ENCODE measurements at places on chromosomes 3 and 15.

GRCh38 chr15:61499376-61499775, 270.3 kb upstream of the RORA start:
- DNase-seq: no peak

- DNase-seq: no peak
These were observed 73.1 kb downstream of the SATB1 start for GRCh38 chr3:18351823-18352744.

GRCh38 chr15:93235926-93236780, 147.1 kb upstream of the RGMA start:
- DNase-seq: no peak

DNA sequence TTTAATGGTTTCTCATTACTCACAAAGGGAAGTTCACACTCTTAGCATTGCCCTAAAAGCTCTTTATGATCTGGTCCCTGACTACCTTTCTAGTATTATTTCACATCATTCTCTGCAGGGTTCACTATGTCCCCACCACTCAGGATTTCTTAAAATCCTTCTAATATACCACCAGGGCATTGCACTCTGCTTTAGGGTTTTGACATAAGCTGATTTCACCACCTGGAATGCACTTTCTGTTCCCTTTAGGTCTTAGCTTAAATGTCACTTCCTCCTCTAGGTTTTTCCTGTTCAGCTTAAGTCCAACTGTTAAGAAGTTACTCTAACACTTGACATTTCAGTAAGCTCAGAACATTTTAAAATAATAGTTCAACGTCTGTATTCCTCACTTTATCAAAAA, 81.7 kb downstream of the HCN4 start:
- no peak for DNase-seq

DNA sequence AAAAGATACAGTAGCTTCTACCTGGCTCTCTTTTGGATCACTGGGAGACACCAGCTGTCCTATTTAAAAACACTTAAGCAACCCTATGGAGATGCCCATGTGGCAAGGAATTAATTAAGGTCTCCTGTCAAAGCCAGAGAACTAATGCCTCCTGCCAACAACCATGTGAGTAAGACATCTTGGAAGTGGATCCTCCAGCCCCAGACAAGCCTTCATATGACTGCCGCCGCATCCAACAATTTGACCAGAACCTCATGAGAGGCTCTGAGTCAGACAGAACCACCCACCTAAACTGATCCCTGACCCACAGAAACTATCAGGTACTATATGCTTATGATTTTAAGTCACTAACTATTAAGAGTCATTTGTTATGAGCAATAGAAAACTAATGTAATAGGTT, 22.3 kb downstream of the IFT80 start:
- DNase-seq: no peak

DNA sequence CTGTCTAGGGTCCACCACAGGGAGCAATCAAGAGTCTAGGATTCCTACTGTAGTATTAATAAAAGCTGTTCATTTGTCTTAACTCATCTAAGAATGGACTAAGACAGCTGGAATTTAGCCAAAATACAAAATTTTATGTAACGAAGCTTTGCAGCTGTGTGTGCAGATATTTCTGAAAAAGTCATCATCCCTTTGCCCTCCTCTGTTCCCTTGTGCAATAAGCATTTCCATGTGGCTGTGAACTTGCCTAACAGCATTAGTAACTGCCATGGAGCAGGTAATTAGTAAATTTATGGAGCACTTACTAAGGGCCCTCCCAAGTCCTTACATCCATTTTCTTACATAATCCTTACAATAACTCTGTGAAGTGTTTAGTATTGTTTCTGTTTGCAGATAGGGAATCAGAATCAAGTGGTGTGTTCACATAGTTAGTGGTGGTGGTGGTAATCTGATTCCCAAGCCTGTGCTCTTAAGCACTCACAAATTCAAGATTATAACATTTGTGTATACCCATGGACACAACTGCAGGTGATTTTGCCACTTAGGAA, 114.5 kb downstream of the RARB start:
- DNase-seq: no peak

DNA sequence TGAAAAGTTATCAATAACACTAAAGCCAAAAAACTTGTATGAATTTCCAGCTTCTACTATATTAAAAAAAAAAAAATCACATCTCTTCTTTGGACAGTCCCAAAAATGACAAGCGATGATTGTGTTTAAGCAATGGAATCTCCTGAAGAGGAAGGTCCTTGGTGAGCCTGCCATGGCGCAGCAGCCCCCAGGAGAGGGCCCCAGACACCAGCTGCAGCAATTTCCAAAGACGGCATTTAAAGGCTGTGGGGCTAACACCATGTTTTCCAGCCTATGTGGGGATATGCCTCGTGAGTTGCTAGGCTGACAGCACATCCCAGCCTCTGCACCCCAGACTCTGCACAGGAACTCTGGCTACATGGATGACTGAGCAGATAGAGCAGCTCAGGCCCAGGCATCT, 14.7 kb downstream of the SKIC8 start:
- no peak for DNase-seq

DNA sequence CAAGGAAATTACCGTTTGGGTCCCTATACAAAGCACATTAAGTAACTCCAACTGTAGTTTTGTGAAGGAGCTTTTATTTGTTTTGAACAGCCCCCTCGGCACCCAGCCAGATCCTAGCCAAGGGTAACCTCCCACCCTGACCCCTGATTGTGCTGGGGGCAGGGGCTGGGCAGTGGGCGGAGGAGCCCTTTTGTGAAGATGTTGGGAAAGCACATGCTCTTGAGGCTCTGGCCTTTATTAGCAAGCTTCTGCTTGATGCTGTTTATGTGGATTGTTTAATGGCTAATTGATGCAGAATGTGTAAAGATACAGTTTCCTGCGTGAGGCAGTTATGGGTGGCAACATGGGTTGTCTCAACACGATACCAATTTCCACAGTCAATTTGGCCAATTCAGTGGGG, 136.5 kb downstream of the MAP2K5 start:
- DNase-seq: no peak

DNA sequence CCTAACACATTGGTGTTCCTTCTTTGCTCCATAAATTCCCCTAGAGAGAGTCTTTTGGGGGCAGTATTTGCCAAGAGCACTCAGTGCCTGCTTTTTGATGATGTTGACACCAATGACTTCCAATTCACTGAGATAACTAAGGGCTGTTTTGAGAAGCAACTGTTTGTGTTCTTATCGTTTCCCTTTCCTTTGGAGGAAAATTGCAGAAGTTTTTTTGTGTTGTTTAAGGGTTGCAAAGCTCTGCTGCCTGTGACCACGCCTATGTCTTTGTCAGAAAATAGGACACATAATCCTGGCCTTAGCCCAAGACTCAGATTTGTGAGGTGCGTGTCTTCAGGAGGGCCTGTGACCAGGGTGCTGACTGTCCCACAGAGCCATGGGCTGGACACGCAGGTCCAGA, 99.6 kb downstream of the FAM43A start:
- DNase-seq: no peak
